ENCODE measurements at places on chromosomes 4 and X. TPM values are rescaled to one million over a fixed set of nuclear protein-coding genes. Genes with fewer than 3 reads are reported as not detected.

- DNase-seq = no peak
- H3K27ac ChIP-seq = no peak overlapping the region
- H3K36me3 ChIP-seq = no peaks in the 10 kb centered on the region
- no peak overlapping the region for H3K4me3 ChIP-seq
Observed at GRCh38 chr4:148182230-148182911, 259.8 kb downstream of the NR3C2 start.

- H3K27me3 ChIP-seq = no peaks in the 10 kb centered on the region
- H3K27ac ChIP-seq = no peak overlapping the region
- peaks cover 60% of the 10 kb centered on the region for H3K36me3 ChIP-seq
- H3K4me3 ChIP-seq = no peak overlapping the region
- no peak for DNase-seq
- no peaks in the 10 kb centered on the region for H3K4me1 ChIP-seq
Observed at GRCh38 chr4:528296-528695, 29.3 kb downstream of the PIGG start.

DNA sequence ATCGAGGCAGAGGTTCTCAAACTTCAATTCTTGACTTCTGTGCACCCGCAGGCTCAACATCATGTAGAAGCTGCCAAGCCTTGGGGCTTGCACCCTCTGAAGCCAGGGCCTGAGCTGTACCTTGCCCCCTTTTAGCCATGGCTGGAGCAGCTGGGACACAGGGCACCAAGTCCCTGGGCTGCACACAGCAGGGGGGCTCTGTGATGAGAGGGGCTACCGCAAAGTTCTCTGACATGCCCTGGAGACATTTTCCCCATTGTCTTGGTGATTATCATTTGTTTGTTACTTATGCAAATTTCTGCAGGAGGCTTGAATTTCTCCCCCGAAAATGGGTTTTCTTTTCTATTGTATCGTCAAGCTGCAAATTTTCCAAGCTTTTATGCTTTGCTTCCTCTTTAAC, 4.9 kb upstream of the MAGEB17 start:
- H3K4me1 ChIP-seq = peaks cover 6% of the 10 kb centered on the region
- no peaks in the 10 kb centered on the region for H3K36me3 ChIP-seq
- peaks cover 2% of the 10 kb centered on the region for H3K27me3 ChIP-seq
- no peak for DNase-seq

Gene EPGN
- total RNA-seq = not detected

DNA sequence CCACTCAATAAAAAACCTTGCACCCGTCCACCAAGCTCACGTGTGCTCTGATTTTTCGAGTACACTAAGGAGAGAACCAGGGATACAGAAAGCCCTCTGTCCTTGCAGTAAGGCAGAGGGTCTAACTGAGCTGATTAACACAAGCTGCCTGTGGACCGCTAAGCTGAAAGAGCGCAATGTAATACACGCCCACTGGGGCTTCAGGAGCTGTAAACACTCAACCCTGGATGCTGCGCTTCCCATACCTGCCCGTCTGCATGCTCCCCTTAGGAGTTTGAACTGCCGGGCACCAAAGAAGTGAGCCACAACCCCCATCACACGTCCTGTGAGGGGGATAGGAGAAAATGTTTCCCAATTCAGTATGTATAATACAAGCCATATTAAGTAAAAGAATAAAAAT, 664.8 kb downstream of the PCDH18 start:
- H3K4me3 ChIP-seq = no peak overlapping the region
- H3K36me3 ChIP-seq = no peaks in the 10 kb centered on the region
- H3K27me3 ChIP-seq = no peaks in the 10 kb centered on the region
- no peak for DNase-seq

DNA sequence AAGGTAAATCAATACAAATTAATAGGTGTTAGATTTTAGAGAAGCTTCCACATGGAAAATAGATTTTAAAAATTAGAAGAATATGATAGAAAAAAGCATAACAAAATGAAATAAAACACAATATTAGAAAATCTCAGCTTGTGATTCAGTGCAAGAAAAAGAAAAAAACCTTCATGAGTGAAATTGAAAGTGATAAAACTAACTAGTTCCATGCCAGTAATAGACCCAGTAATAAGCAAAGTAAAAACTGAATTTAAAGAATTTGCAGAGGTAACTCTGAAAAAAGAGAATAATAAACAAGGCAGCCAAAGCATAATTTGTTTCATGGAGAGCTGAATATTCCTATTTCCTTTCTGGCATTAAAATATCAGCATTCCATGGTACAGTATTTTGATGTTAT, 174.3 kb upstream of the TENM3 start:
- no peak overlapping the region for H3K4me3 ChIP-seq
- H3K27ac ChIP-seq = no peak overlapping the region
- no peaks in the 10 kb centered on the region for H3K36me3 ChIP-seq
- no peaks in the 10 kb centered on the region for H3K4me1 ChIP-seq

DNA sequence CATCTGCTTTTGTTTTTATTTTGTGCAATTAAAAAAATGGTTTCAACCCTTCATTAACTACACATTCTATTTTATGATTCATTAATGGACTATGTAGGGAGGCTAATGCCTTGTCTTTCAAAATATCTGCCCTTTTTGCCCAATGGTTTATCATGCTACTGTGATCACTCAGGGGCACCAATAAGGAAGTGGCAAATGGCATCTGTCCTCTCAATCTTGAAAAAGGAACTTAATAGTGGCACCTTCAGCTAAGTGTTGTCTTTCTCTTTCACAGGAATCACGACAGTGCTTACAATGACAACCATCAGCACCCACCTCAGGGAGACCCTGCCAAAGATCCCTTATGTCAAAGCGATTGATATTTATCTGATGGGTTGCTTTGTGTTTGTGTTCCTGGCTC, 57.1 kb downstream of the COMMD8 start:
- no peak overlapping the region for H3K4me3 ChIP-seq
- H3K36me3 ChIP-seq = no peaks in the 10 kb centered on the region
- no peaks in the 10 kb centered on the region for H3K4me1 ChIP-seq
- no peak for DNase-seq
- H3K27ac ChIP-seq = no peak overlapping the region

GRCh38 chr4:17094159-17094875, 195.9 kb upstream of the LDB2 start:
- no peak for DNase-seq
- H3K27ac ChIP-seq = no peak overlapping the region
- peaks cover 6% of the 10 kb centered on the region for H3K4me1 ChIP-seq

- DNase-seq = no peak
- H3K36me3 ChIP-seq = no peaks in the 10 kb centered on the region
- no peaks in the 10 kb centered on the region for H3K27me3 ChIP-seq
Observed at GRCh38 chr4:43238008-43238407, 345.5 kb downstream of the GRXCR1 start.

Gene SHROOM2
- 8.1 TPM for total RNA-seq

GRCh38 chr4:73885574-73886267, 16.5 kb downstream of the CXCL1 start:
- H3K27ac ChIP-seq = no peak overlapping the region
- no peak for DNase-seq
- H3K27me3 ChIP-seq = 0 out of 2 replicates have a peak, but pooled peaks cover 1% of the 10 kb centered on the region
- H3K4me3 ChIP-seq = no peak overlapping the region
- no peaks in the 10 kb centered on the region for H3K36me3 ChIP-seq

GRCh38 chr4:113586072-113586471, 175.5 kb downstream of the CAMK2D start:
- no peaks in the 10 kb centered on the region for H3K36me3 ChIP-seq
- no peaks in the 10 kb centered on the region for H3K27me3 ChIP-seq
- no peak overlapping the region for H3K4me3 ChIP-seq
- peaks cover 4% of the 10 kb centered on the region for H3K4me1 ChIP-seq
- no peak for DNase-seq

- no peaks in the 10 kb centered on the region for H3K4me1 ChIP-seq
- DNase-seq = peak; percentile 41
- H3K27ac ChIP-seq = no peak overlapping the region
Observed at GRCh38 chrX:37926700-37927099, 79.3 kb upstream of the DYNLT3 start.

Gene BBS12
- total RNA-seq = 5.9 TPM

GRCh38 chr4:102352781-102353180, 7.5 kb upstream of the SLC39A8 start:
- no peak overlapping the region for H3K27ac ChIP-seq
- no peak for DNase-seq
- no peaks in the 10 kb centered on the region for H3K4me1 ChIP-seq
- H3K36me3 ChIP-seq = no peaks in the 10 kb centered on the region

GRCh38 chrX:44054863-44055601, 81.8 kb upstream of the NDP start:
- no peak overlapping the region for H3K27ac ChIP-seq
- peaks cover 6% of the 10 kb centered on the region for H3K27me3 ChIP-seq
- H3K36me3 ChIP-seq = no peaks in the 10 kb centered on the region
- no peak overlapping the region for H3K4me3 ChIP-seq
- DNase-seq = no peak

Gene FRMPD3
- total RNA-seq = under 0.01 TPM

- H3K4me3 ChIP-seq = no peak overlapping the region
- no peaks in the 10 kb centered on the region for H3K4me1 ChIP-seq
- peak; percentile 16 for DNase-seq
- H3K36me3 ChIP-seq = peaks cover 1% of the 10 kb centered on the region
- no peak overlapping the region for H3K27ac ChIP-seq
Observed at GRCh38 chr4:184802697-184803015, 23.1 kb downstream of the ACSL1 start.

DNA sequence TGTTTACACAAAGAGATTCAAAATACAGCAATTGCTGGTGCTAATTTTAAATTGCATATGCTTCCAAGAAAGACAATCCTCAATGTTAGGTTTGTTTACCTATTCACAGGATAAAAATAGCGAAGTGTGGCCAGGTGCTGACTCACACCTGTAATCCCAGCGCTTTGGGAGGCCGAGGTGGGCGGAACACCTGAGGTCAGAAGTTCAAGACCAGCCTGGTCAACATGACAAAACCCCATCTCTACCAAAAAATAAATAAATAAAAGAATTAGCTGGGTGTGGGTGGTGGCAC, 77.7 kb downstream of the OPHN1 start:
- H3K4me1 ChIP-seq = peaks cover 6% of the 10 kb centered on the region
- no peak for DNase-seq
- H3K36me3 ChIP-seq = no peaks in the 10 kb centered on the region
- no peak overlapping the region for H3K27ac ChIP-seq

DNA sequence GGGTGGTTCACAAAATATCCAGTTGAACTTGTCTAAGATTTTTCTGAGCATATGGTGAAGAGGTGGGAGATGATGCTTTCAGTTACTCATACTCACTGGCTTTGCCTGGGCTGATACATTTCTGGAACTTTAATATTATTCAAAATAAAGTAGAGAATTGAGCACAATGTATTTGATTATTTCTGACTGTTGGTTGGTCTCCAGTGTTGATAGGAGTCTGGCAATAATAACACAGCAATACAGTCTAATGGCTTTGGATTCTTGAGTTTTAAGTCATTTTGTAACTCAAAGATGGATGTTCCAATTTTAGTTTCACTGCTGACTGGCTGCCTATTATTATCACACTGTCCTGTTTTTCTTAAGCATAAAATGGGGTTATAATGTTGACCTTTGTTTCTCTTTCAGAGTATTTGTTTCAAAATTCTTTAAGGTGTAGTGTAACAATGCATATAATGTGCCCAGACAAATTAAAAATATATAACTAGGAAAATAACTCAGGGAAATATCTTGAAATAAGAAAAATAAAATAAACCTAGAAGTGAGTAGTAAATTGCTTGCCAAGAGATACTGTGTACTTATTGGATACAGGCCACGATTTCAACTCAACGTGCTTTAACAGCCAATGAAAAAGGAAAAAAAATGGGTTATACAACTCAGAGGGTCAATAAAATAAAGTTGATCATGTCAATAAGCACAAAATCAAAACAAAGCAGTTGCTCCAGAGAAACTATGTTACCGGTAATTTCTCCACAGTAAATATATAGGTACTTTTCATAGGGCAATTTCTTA, 99.0 kb downstream of the ARSJ start:
- H3K4me3 ChIP-seq = no peak overlapping the region
- DNase-seq = no peak
- H3K27ac ChIP-seq = no peak overlapping the region
- H3K27me3 ChIP-seq = no peaks in the 10 kb centered on the region
- no peaks in the 10 kb centered on the region for H3K36me3 ChIP-seq
- peaks cover 4% of the 10 kb centered on the region for H3K4me1 ChIP-seq

GRCh38 chrX:1385253-1386223, 6.4 kb downstream of the SLC25A6 start:
- no peaks in the 10 kb centered on the region for H3K27me3 ChIP-seq
- no peak overlapping the region for H3K27ac ChIP-seq
- DNase-seq = no peak
- H3K4me3 ChIP-seq = no peak overlapping the region

DNA sequence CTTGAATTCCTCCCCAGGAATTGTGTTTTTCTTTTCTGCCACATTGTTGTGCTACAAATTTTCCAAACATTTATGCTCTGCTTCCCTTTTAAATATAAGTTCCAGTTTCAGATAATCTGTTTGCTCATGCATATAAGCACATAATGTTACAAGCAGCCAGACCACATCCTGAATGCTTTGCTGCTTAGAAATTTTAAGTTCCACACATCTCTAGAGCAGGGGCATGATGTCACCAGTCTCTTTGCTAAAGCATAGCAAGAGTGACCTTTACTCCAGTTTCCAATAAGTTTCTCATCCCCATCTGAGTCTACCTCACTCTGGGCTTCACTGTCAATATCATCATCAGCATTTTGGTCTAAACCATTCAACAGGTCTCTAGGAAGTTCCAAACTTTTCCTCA, 932.5 kb downstream of the SH3BGRL start:
- no peak for DNase-seq
- no peaks in the 10 kb centered on the region for H3K27me3 ChIP-seq
- no peak overlapping the region for H3K27ac ChIP-seq
- no peaks in the 10 kb centered on the region for H3K36me3 ChIP-seq
- H3K4me1 ChIP-seq = no peaks in the 10 kb centered on the region

DNA sequence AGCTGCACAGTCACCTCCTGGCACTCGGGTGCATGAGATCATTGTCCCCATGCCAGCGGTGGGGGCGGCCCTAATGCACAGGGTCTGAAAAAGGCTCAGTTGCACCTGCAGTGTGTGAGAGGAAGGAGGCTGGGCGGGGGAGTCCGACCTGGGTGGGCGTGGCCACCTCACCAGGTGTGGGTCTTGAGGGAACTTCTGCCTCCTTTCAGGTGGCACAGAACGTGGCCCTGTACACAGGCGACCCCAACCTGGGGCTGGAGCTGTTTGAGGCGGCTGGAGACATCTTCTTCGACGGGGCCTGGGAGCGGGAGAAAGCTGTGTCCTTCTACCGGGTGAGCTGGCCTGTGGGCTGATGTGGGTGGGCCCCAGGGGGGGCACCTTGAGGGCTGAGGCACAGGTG, 34.3 kb upstream of the HTRA3 start:
- no peaks in the 10 kb centered on the region for H3K27me3 ChIP-seq
- DNase-seq = no peak
- no peak overlapping the region for H3K4me3 ChIP-seq

Gene EREG
- 0.36 TPM for total RNA-seq

Gene LONRF3
- not detected for total RNA-seq

Gene CPLX1
- not detected for total RNA-seq

Gene PTTG2
- not detected for total RNA-seq

Gene BEX5
- not detected for total RNA-seq

Gene ZNF157
- under 0.01 TPM for total RNA-seq

GRCh38 chrX:108131471-108131870, 39.9 kb downstream of the ATG4A start:
- H3K36me3 ChIP-seq = no peaks in the 10 kb centered on the region
- H3K4me1 ChIP-seq = no peaks in the 10 kb centered on the region
- H3K27me3 ChIP-seq = no peaks in the 10 kb centered on the region
- no peak overlapping the region for H3K4me3 ChIP-seq
- DNase-seq = peak; percentile 42
